ENCODE measurements at places on chromosomes 7 and 10.

DNA sequence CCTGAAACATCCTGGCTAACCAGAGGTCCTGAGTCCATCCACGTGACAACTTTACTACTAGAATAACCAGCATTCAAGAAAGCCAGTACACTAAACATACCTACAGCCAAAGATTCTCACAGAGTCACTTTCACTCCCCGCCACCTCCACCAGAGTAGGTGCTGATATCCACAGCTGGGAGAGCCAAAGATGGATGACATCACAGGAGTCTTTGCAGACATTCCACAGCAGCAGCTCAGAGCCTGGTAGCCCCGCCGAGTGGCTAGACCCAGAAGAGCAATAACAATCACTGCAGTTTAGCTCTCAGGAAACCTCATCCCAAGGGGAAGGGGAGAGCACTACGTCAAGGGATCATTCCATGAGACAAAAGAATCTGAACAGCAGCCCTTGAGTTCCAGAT, 13.5 kb upstream of the ADAM22 start:
- DNase-seq: no peak

DNA sequence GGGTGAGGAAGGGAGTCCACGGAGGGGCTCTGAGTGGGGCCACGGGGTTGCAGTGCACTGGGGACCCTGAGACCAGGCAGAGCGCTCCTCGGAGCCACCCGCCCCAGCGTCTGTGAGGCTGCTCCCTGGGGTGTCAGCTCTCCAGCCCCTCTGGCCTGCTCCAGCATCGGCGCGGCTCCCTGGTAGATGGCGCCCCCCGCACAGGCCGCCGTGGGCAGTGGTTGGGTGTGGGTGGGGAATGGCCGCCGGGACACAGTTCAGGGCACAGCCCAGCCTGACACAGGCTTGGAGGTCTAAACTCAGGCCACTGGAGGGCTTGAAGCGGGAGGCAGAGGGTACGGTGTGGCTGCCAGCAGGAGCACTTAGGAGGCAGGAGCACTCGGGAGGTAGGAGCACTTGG, 222.6 kb upstream of the PPP2R2D start:
- DNase-seq: no peak

- no peak for DNase-seq
Measured at GRCh38 chr10:22228167-22228938, 10.5 kb upstream of the EBLN1 start.

GRCh38 chr10:133515471-133515870, 11.7 kb upstream of the CYP2E1 start:
- DNase-seq: no peak

DNA sequence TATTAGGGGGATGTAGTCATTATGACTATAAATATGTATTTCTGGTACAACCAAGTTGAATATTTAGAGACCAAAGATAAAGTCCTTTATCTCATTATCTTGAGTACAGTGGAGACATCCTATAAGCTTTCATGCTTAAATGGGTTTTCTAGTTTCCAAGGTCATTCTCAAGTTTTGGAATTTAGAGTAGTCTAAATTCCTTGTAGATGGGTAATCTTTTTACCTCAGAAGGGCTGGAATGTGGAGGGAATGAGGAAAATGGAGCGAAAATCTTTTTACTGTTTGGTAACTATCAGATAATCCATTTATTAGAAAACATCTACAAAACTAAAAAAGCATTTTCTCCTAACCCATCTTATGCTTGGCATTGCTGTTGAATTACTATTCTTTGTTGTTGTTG, 181.3 kb downstream of the RNF133 start:
- no peak for DNase-seq

DNA sequence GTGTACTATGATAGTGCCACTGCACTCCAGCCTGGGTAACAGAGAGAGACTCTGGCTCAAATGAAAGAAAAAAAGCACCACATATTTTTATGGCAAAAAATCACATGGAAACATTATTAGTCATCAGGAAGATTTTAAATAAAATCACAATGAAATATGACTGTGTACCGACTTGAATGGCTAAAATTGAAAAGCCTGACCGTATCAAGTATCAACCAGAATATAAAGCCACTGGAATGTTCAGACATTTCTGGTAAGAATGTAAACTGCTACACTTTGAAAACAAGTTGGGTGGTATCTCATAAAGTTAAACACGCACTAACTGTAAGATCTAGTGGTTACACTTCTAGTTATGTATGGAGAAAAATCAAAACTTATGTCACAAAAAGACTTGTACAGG, 306.7 kb upstream of the MBL2 start:
- DNase-seq: no peak

GRCh38 chr7:70419526-70420380, 712.2 kb upstream of the GALNT17 start:
- no peak for DNase-seq

DNA sequence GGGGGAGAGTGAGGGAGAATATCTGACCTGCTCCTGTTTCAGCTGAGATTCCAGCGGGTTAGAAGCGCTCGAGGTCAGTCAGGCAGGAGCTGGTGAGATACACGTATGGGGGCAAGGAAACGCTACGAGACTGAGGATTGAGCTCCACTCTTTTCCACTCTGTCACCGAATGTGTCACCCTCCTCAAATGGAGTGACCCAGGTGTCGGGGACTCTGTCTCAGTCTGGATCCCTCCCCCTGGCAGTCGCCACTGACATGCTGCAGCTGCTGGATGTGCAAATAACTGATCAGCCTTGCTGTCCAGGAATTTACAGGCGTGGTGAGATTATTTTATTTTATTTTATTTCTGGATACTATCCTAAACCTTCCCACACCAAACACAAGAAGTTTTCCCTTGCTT, 100.9 kb upstream of the DPP6 start:
- no peak for DNase-seq

DNA sequence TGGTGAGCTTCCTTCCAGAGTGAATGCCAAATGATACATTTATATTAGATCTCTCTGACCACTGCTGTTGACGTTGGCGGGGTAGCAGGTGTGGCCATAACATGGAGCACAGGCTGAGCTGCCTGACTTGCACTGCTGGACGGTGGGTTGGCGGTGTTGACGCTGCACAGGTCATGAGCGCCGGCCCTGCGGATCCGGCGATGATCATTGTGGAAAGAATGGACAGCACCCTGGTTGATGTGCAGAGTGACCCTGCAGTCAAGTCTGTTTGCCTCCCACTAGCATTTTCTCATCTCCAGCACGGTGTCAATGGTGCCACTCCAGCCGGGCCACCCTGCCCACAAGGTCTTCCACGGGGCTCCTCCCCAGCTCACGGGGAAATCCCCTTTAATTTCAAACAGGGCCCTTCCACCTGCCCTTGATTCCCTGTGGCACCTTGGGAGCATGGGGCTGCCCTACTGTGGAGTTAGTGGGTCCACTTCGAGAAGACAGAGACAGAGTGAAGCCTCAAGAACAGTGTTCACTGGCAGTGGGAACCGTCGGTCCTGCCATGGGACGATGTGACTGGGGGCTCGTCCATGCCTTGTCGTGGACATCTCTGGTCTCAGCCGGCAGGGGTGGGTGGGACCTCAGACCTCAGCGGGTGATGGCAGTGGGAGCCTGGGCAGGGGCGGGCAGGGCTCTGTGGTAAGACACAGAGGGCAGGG, 613.5 kb downstream of the PTPRN2 start:
- no peak for DNase-seq

DNA sequence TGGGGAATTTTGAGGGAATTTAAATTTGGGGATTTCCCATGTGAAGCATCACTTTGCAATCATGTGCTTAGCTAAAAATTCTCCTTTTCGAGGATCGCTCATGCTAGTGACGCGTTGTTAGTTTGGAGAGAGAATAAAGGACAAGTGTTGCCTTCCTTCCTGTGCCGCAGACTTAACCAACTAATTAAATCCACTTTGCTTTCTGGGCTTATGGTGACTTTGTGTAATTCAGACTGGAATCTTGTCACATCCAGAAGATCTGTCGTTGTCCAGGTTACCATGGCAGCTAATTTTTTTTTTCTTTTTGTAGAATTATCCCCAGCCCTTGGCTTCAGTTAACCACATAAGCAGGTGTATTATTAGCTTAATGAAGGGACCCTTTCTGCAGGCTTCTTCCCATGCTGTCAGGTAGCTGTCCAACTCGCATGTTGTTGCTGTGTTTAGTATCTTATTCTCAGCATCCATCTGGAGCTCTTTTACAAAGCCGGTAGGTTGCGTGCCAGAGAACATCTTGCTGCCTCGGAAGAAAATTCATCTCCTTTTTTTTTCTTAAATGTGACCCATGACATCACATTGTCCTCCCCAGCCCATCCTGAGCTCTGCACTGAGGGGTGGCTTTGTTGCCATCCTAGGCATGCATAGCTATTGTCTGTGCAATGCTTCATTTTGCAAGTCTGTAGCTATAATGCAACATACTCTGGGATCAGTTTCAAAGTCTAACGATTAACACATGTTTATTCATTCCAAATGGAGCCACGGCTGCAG, 47.2 kb upstream of the NRP1 start:
- DNase-seq: peak; percentile 96

DNA sequence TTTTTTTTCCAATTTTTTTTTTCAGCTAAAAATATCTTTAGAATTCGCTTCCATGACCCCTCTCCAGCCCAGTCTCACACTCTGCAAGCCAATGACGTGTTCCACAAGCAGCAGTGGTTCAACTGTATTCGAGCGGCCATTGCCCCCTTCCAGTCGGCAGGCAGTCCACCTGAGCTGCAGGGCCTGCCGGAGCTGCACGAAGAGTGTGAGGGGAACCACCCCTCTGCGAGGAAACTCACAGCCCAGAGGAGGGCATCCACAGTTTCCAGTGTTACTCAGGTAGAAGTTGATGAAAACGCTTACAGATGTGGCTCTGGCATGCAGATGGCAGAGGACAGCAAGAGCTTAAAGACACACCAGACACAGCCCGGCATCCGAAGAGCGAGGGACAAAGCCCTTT, 42.8 kb downstream of the CALML5 start:
- no peak for DNase-seq

- peak; percentile 84 for DNase-seq
Measured at GRCh38 chr10:77537720-77538373, 99.8 kb downstream of the KCNMA1 start.

GRCh38 chr10:100683545-100684300, 61.7 kb upstream of the PAX2 start:
- DNase-seq: no peak

DNA sequence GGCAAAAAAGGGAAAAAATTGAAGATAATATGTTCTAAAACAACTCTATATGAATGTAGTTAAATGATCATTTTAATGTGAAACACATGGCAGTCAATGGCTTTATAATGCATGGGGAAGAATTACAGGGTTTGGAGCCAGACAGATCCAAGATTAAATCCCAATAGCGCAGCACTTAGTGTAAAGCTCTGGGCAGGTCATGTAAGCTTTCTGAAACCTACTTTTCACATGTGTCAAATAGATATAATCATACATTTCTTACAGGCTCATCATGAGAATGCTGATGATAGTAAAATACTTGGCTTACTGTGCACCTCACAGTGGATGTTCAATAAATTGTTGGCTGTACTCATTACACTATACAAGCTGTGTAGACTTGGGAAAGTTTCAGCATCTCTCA, 48.0 kb upstream of the ZNF365 start:
- no peak for DNase-seq

GRCh38 chr7:138945821-138946220, 35.4 kb downstream of the KIAA1549 start:
- no peak for DNase-seq

DNA sequence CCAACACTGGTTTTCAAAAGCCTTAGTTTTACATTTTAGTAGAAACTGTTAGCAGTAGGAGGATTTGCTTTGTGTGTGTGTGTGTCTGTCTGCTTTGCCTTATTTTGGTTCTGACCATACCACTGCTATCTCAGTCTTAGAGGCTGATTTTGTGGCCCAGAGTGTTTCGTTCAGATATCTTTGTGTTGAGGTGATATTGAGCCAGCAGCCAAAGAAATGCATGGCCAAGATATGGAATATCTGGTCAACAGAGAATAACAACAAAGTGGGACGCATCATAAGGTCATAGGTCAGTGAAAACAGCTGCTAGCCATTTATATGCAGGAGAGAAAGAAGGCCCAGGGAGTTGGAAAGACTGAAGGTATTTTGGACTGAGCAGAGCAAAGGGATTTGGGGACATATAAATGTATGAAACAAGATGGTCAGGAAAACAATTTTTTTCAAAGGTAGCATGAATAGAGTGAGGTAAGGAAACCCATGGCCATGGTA, 47.7 kb downstream of the KIAA1217 start:
- no peak for DNase-seq

DNA sequence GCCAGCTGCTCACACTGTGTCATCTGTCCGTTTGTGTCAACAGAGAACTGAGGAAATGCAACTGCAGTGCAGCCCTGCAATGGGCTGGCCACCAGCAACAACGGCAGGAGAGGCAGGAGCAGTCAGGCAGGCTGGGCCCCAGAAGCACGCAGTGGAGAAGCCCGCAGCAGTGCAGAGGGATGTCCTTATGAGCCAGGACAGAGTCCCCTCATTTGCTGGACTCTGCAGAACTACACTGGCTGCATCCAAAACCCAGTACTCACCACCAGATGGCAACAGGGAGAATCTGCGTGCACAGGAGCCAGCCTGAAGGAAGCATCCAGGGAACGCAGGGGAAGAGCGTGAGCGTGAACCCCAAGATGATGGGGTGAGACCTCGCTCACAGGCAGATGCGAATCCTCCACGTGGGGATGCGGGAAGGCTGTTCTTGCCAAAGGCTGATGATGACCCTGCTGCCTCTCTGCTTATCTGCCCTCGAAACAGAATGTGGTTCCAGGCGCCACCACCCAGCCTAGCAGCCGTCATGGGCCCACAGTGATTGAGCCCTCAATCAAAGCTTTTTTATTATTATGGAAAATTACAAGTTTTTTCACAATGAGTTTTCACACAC, 232.1 kb downstream of the PTPRN2 start:
- no peak for DNase-seq

DNA sequence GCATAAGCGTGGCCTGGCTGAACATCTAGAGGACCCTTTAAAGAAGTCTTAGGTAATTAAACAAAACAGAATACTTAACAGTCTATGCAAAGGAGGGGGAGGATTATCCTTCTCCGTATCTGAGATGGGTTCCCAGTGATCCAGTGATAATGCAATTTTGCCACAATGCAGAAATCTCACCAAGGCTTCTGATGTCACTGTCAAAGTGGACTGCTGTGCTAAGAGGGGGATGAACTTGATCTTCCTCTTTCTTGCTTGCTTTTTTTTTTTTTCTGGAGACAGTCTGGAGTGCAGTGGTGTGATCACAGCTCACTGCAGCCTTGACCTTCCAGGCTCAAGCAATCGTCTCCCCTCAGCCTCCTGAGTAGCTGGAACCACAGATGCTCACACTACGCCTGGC, 30.8 kb downstream of the GATA3 start:
- no peak for DNase-seq

DNA sequence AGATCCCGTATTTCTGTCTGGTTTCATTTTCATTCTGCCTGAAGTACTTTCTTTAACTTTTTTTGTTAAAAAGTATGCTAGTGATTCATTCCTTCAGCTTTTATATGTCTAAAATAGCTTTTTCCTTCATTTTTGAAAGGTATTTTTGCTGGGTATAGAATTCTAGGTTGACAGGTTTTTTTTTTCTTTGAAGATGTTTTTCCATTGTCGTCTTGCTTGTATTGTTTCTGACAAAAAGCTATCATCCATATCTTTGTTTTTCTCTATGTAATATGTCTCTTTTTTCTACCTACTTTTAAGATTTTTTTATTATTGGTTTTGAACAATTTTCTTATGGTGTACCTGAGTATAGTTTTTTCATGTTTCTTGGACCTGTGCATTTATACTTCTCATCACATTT, 8.2 kb downstream of the CUTC start:
- DNase-seq: no peak

All from fibroblast of skin of right biceps (primary cell).